Panc1 (cell line): ENCODE measurements at places on chromosomes 4 and X.
A peak's percentile ranks its signal among the peaks of the same experiment; 100 is the strongest.

- no peak for DNase-seq
Measured at GRCh38 chr4:99947190-99947578, 766 bp upstream of the DNAJB14 start.

GRCh38 chr4:20403290-20403689 is 151.6 kb downstream of the SLIT2 start:
- no peak for DNase-seq

- no peak for DNase-seq
Measured at GRCh38 chrX:39112143-39112542, 310.9 kb downstream of the MID1IP1 start.

DNA sequence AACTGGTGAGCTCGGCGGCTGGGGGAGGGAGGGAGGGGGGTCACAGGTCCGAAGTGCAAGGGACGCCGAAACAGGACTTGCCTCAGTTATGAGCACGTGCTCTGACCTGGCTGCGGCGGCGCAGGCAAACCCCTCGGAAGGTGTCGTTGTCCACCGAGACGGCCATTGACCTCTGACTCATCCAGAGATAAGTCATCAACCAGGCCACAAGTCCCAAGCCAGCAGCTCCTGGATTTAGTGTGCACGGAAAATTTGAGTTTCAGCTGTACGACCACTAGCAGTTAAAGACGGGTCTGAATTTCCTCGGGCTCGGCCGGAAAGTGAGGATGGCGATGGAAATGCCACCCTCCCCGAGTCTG is 674 bp downstream of the SH3D19 start:
- DNase-seq, result peak; percentile 61

DNA sequence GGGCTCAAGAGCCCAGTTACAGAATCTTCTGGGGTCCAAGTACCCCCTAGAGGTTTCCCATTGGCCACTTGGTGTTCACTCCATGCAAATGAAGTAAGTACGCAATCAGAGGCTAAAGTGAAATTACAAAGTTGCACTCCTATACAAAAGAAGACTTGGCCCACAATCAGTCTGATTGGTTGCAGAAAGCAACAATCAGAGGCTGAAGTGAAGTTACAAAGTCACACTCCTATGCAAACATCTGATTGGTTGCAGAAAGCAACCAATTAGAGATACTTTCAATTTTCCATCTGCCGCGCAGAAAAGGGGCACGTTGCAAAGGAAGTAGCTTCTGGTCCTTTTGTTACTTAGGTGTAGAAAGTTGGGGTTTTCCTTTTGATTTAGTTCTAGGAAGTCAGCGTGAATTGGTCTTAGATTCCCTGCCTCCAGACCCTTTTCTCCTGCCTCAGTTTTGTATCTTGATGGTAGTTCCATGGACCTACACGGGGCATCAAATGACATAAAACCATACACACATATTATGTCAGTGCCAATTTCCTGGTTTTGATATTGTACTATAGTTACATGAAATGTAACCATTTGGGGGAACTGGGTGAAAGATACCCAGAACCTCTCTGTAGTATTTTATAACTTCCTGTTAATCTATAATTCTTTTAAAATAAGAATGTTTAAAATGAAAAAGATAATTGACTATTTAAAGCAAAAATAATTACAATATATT is 12.4 kb upstream of the PIN4 start:
- no peak for DNase-seq

DNA sequence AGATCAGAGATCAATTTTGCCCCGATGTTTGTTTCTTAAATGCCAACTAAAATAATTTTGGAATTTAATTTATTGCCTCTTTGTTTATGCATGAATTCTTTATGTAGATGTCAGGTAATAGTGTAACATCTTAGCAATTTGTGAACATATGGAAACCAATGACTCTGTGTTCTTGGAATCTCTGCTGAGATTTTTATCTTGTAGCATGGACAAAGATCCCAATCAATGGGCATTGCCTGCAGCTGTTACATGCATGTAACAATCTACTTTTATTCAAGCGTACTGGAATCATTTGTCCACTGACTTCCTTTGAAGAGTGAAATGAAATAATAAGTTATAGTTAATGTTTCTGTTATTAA is 61.6 kb upstream of the ARSJ start:
- DNase-seq, result no peak

DNA sequence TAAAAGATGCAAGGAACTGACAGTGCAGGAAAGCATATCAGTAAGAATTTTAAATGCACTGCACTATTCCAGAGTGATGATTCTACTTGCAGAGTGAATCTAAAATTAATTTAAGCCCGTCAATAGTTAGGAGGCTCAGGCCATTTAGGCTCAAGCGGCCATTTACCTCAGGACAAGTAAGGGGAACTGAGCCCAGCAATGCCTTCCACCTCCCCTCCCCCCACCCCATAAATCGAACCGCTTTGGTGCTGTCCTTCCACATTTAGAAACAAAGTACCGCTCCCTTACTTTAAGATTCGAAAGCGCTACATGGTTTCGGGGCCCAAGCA is 665 bp downstream of the RBM41 start:
- DNase-seq, result no peak

DNA sequence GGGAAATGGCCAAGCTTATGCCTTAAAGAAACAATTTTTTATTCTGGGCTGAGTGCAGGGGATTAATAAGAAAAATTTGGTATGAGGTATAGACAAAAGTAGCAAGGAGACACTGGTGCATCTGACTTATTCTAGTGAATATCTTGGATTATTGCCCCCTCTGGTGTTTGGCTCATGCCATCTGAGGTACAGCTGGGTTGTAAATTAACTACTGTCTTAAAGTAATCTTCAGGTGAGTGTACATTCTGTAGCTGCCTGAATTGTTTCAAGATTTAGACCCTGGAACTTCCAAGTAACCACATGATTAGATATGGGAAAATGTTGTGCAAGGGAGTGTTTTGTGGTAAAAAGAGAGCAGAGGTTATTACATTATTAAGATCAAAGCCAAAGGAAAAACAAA is 988.7 kb downstream of the FAM133A start:
- no peak for DNase-seq

GRCh38 chr4:93183576-93183975 is 645.0 kb upstream of the ATOH1 start:
- no peak for DNase-seq
